ENCODE measurements at places on chromosomes 12 and 14. TPM values are rescaled to one million over a fixed set of nuclear protein-coding genes. Genes with fewer than 3 reads are reported as not detected.

The CLEC9A gene
- total RNA-seq = not detected

The LIN7A gene
- 0.79 TPM for total RNA-seq

The ADSS1 gene
- 0.73 TPM for total RNA-seq

The HDAC7 gene
- total RNA-seq = 153 TPM

The CCDC175 gene
- not detected for total RNA-seq

The NELL2 gene
- total RNA-seq = 407 TPM

The KRT83 gene
- total RNA-seq = not detected

The FAM90A1 gene
- total RNA-seq = 0.59 TPM

The PLCZ1 gene
- total RNA-seq = not detected

The BDKRB2 gene
- not detected for total RNA-seq

All from naive thymus-derived CD4-positive, alpha-beta T cell (primary cell).